NCI-H1105 treated with DMSO at 0.1 percent for 48 hours (cell line): ENCODE measurements at places on chromosomes 5 and 9.

DNA sequence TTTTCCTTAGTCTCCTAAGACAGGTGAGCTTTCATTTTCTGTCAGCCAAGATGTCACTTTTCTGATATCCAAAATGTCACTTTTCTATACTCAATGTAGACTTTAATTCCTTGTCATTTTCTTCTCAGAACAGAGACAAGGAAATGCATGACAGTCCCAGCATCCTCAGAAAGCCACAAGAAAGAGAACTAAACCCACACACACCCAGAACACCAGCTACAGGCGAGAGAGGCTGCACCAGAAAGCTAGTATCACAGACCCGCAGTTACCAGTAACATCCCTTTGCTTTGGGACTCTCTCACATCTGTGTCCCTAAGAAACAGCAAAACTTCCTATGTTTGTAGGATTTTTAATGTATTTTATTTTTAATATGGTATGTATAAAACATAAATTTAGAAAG, 17.1 kb downstream of the TRMO start:
- no peak for DNase-seq

DNA sequence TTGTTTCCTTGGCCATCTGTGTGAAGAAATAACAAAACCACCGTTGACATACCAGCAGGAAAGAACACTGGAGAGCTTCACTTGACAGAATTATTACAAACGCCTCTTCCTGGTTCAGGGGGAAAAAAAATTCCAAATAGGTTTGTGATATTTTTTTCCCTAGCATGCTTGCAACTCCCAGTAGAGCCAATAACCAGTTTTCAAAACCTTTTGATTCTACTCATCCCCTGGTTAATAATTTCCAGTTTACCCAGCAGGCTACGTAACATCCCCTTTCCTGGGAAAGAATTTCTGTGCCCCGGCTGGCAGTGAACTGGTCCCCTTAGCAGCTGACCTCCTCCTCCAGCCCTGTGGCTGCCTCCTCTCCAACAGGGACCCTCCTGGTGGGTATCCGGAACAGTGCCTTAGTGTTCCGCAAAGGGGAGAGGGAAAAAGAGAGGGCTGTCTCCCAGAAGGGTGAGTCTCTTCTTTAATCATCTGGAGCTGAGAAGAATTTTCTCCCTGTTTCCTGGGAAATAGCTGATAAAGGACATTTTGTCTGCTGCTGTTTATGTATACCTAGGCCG, 72.8 kb upstream of the BOD1 start:
- no peak for DNase-seq

- no peak for DNase-seq
Measured at GRCh38 chr5:151280443-151280842, 23.1 kb downstream of the SLC36A3 start.

DNA sequence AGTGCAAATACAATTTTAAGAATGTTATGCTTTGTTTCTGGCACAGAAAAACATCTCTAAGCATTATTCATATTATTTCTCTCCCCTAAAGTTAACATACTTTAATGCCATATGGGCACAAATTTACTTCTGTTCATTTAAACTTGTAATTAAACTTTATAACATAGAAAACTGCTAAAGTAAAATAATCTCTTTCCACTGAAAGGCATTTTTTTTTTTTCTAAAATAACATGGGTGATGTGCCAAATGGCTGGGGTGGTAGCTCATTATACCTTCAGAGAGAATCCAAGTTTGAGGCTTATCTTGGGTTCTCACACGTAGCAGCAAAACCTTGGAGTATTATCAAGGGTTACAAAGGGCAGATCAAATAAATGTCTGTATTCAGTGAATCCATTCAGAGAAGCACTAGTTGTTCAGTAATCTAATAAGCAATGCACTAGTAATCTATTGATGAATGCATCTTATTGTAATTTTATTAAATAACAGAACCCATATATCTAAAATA, 257.6 kb upstream of the POU5F2 start:
- DNase-seq: no peak

DNA sequence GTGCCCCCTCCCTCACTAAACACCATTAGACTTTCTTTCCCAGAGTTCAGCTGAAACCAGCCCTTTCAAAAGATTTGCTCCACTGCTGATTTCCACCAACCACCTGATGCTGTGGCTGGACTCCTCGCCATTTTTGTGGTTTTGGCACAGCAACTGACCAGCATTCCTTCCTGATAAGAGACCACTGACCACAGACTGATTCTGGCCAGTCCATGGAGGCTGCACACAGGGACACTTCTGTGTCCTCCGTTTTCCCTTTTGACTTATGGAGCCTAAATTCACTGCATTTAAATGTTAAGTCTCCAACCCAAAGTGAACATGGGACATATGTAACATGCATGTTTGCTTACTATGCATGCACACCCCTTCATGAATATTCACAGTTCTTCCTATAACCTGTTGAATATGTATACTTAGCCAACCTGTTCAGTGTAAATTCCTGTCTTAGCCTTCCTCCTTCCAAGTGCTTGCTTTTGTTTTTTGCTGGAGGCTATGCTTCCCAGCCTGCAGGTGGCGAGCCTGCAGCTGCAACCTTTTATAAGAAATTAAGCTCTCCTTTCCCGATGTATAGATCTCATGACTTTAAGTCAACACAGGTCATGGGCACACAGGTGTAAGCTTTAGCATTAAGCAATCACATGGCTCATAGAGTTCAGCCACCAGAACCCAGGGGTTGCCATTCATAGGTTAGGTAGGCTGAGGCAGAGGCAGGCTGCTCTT, 78.7 kb downstream of the ACTL7B start:
- DNase-seq: peak; percentile 35
